Stimulated activated naive CD8-positive, alpha-beta T cell treated with anti-CD3 and anti-CD28 coated beads, Interleukin-15, amount 100 ng/mL, for 72 hours (primary cell): ENCODE measurements at places on chromosomes 6 and 20.

DNA sequence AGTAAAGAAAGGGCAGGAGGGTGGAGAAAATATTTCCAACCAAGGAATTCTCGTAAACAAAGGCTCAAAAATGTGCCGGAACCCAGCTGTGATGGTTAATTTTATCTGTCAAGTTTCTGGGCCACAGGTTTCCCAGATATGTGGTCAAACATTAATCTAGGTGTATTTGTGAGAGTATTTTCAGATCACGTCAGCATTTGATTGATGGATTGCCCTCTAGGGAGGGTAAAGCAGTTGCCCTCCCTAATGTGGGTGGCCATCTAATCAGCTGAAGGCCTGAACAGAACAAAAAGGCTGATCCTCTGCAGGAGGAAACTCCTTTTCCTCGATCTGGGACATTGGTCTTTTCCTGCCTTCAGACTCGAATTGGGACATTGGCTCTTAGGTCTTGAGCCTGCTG is 298.7 kb upstream of the TCF21 start:
- no peak for DNase-seq

GRCh38 chr20:37475252-37475651 is 45.8 kb upstream of the NNAT start:
- DNase-seq = no peak

GRCh38 chr6:168925671-168926070 is 328.0 kb downstream of the THBS2 start:
- DNase-seq = no peak

- no peak for DNase-seq
Measured at GRCh38 chr6:74749211-74750147, 456.4 kb downstream of the COL12A1 start.

- no peak for DNase-seq
Measured at GRCh38 chr20:480044-480443, 17.7 kb upstream of the TBC1D20 start.

GRCh38 chr6:14903176-14904038 is 342.5 kb upstream of the JARID2 start:
- no peak for DNase-seq

GRCh38 chr6:47922391-47922790 is 140.6 kb downstream of the OPN5 start:
- no peak for DNase-seq

DNA sequence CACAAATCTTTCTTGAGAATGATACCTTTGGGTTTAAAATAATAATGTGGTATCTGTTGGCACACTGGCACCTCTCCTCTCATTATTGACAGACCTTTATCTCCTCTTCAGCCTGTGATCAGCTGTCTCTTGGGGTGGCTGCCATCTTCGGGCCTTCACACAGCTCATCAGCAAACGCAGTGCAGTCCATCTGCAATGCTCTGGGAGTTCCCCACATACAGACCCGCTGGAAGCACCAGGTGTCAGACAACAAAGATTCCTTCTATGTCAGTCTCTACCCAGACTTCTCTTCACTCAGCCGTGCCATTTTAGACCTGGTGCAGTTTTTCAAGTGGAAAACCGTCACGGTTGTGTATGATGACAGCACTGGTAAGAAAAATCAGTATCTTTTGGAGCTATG is 232.8 kb downstream of the GRIK2 start:
- DNase-seq = no peak

GRCh38 chr6:155126727-155127439 is 131.8 kb downstream of the TIAM2 start:
- peak; percentile 38 for DNase-seq

DNA sequence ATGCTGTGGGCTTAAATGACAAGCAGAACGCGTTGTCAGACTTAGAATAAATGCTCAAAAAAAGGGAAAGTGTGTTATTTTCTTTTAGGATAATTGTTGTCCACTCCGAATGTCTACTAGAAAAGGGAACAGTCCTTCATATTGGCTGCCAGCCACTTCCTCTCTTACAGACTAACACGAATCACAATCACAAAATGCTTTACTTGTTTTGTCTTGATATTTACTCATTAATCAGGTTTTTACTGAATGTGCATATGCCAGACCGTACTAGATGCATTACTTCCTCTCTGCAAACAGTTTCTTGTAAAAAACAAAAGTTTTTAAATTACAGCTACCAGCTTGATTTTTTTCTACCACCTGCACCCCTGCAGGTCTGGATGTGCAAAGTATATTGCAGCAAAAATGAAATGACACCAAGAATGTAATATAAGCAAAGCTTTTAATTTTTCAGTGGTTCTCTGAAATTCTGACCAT is 821 bp downstream of the DHX35 start:
- no peak for DNase-seq

GRCh38 chr6:136095986-136096385 is 154.1 kb downstream of the MTFR2 start:
- DNase-seq = no peak

GRCh38 chr6:133833949-133834359 is 55.0 kb upstream of the TCF21 start:
- DNase-seq = no peak

- no peak for DNase-seq
Measured at GRCh38 chr20:49597825-49598395, 30.0 kb upstream of the PTGIS start.

DNA sequence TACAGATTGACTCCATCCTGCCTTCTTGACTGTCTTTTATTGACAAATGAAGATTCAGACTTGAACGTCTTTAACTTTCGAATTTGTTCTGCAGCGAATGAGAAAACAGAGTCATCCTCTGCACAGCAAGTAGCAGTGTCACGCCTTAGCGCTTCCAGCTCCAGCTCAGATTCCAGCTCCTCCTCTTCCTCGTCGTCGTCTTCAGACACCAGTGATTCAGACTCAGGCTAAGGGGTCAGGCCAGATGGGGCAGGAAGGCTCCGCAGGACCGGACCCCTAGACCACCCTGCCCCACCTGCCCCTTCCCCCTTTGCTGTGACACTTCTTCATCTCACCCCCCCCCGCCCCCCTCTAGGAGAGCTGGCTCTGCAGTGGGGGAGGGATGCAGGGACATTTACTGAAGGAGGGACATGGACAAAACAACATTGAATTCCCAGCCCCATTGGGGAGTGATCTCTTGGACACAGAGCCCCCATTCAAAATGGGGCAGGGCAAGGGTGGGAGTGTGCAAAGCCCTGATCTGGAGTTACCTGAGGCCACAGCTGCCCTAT is 12.2 kb downstream of the BRD2 start:
- no peak for DNase-seq

GRCh38 chr6:1838604-1839213 is 229.0 kb downstream of the FOXC1 start:
- DNase-seq = no peak

DNA sequence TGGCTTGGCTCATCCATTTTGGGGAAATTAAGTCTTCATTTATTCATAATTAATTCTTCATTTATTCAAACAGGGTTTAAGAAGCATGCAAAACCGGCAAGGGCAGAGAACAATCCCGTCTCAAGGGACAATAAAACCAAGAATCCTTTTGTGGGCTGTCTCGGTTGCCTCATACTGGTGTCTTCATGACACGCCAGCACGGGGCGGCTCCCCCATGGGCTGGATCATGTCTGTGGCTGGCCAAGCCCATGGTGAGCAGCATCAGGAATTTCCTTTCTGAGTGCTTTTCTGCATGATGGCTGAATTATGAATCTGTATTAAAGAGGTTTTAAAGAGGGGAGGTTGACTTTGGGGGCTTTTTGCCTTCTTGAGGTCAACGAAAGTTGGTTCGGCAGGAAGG is 38.3 kb upstream of the DUSP22 start:
- DNase-seq = no peak

GRCh38 chr20:49385465-49385864 is 97.0 kb downstream of the KCNB1 start:
- peak; percentile 6 for DNase-seq

DNA sequence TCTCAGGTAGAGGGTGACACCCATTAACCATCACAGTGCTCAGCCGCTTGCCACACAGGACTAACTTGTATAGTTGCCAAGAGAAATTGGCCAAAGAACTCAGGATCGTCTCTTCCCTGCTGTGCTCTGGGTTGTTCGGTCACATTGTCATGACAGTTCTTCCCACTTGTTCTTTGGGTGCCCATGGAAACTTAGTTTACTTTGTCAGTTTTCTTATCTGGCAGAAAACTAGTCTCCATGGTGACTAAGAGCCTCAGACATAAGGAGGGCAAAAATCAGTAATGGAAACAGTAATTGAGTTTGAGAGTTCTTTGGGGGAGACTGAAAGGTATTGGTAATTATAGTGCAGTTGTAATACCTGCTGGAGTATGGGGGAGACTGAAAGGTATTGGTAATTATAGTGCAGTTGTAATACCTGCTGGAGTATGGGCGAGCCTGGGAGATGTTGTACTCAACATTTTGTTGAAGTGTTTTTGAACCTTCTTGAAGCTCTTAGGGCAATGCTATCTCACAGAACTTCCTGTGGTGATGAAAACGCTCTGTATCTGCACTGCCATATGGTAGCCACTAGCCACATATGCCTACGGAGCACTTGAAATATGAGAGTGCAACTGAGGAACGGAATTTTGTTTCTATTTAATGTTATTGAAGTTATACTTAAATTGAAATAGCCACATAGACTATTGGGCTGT is 95.2 kb upstream of the HDGFL1 start:
- DNase-seq = no peak

GRCh38 chr20:11492386-11492785 is 425.3 kb upstream of the BTBD3 start:
- DNase-seq = no peak

DNA sequence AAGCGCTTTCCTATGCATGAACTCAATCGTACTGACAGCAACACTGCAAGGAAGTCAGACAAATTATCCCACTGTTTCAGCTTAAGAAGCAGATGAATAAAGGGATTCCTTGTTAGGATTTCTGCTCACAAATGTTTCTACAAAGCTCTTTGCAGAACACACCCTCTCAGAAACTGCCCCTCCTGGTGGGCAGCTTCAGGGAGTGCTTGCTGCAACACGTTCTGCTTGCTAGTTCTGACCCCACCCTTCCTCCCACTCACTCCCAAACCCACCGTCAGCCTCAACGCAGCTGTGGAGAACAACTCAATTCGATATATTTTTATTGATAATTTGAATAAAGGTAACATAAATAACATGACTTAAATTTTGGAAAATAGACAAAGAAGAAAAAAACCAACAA is 250.8 kb upstream of the PRDM1 start:
- DNase-seq = no peak

GRCh38 chr6:144063246-144063743 is 32.1 kb downstream of the SF3B5 start:
- DNase-seq = no peak

- DNase-seq = no peak
Measured at GRCh38 chr6:121971931-121972335, 427.5 kb upstream of the HSF2 start.

GRCh38 chr20:10474606-10475184 is 39.6 kb downstream of the SLX4IP start:
- DNase-seq = no peak

GRCh38 chr20:17202673-17203072 is 24.2 kb upstream of the PCSK2 start:
- no peak for DNase-seq

GRCh38 chr6:138263963-138264362 is 45.7 kb upstream of the PBOV1 start:
- no peak for DNase-seq

- no peak for DNase-seq
Measured at GRCh38 chr6:70376628-70377027, 36.7 kb upstream of the FAM135A start.

- no peak for DNase-seq
Measured at GRCh38 chr20:63881451-63882226, 13.3 kb upstream of the DNAJC5 start.

DNA sequence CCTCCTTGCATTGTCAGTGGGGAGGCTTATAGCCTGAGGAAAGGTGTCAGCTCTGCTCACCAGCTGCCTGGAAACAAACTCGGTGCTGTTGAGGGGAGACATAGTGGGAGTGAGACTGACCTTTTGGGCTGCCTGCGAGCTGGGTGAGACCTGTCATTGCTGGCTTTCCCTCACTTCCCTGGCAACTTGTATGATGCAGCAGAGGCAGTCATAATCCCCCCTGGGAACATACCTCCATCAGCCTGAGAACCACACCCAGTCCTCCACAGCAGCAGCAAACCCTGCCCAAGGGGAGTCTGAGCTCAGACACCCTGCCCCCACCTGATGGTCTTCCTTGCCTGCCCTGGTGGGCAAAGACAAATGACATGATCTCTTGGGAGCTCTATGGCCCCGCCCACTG is 521.2 kb upstream of the IMPG1 start:
- DNase-seq = no peak

- DNase-seq = no peak
Measured at GRCh38 chr20:22908437-22908836, 126.7 kb upstream of the SSTR4 start.

DNA sequence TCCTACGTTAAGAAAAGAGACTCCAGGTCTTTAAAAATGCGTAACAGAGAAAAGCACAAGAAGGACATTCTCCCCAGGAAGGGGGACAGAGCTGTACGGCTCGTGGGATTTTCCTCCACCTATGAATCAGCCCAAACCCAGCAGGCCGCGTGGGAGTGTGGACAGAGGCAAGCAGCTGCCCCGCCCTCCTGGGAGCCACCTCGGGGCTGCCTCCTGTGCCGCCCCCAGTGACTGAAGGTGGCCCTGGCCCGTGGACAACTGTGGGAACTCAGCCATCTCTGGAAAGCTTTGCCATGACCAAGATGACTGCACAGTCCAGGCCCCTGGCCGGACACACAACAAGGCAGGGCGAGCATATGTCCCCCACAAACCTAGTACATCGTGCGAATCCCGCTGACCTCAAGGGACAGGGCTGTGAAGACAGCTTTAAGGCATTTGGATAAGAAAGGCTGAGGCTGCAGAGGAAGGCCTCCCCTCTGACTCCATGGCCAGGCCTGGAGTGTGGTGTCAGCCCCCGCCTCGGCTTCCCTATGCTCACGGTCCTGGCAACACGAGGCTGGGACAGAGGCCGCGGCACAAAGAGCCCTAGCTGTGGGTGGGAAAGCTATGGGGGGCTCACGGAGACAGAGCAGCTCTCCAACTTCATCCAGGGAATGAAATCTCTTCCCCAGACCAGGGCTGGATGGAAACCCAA is 26.9 kb downstream of the PXDC1 start:
- no peak for DNase-seq

- peak; percentile 85 for DNase-seq
Measured at GRCh38 chr20:48823960-48824498, 3.8 kb downstream of the PREX1 start.

DNA sequence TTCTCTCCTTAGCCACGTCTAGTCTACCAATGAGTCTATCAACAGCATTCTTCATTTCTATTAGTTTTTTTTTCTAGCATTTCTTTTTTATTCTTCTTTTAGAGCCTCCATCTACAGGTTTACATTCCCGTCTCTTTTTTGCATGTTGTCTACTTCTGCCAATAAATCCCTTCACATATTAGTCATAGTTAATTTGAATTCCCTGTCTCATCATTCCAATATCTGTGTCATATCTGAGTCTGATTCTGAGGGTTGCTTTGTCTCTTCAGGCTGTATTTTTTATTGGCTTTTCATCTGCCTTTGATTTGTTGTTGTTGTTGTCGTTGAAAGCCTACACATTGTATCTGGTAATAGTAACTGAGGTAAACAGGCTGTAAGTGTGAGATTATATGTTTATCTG is 104.6 kb downstream of the HMGCLL1 start:
- no peak for DNase-seq
